ENCODE measurements at places on chromosomes 13 and 19.

GRCh38 chr13:98020271-98020670, 66.8 kb downstream of the IPO5 start:
- no peak for DNase-seq

DNA sequence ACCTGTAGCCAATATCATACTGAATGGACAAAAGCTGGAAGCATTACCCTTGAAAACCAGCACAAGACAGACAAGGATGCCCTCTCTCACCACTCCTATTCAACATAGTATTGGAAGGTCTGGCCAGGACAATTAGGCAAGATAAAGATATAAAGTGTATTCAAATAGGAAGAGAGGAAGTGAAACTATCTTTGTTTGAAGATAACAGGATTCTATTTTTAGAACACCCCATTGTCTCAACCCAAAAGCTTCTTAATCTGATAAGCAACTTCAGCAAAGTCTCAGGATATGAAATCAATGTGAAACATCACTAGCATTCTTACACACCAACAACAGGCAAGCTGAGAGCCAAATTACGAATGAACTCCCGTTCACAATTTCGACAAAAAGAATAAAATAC, 17.8 kb upstream of the CCNA1 start:
- DNase-seq, result no peak

GRCh38 chr19:37361994-37362393, 8.9 kb upstream of the ZNF527 start:
- DNase-seq, result no peak

DNA sequence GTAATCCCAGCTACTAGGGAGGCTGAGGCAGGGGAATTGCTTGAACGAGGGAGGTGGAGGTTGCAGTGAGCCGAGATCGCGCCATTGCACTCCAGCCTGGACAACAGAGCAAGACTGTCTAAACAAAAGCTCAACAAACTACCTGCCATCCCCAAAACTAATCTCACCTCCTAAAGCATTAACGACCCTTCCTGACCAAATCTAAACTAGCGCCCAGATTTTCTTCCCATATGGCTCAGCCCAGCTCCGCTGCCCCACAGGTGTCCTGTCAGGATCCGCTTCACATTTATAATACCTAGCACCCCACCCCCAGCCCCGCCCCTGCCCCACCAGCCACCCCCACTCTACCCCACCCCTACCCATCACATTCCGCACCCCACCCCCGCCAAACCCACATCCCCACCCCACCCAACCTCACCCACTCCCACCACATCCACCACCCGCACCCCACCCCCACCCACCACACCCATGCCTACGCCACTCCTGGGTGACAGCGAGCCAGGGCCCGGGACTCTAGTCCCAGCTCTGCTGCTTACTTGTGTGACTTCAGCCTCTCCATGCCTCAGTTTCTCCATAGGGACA, 599 bp downstream of the C19orf12 start:
- DNase-seq, result no peak

DNA sequence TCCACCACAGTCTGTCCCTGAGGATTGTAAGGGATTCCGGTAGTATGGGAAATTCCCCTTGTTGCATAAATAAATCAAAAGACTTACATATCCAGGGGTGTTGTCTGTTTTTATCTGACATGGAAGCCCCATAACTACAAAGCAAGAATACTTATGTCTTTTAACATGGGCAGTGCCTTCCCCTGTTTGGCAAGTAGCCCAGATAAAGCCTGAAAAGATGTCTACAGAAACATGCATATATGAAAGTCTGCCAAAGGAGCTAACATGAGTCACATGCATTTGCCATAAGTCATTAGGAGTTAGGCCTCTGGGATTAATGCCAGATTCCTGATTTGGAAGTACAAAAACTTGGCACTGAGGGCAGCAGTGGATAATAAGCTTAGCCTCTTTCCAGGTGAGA, 62.1 kb downstream of the ZNF737 start:
- no peak for DNase-seq

- peak; percentile 96 for DNase-seq
Observed at GRCh38 chr19:797528-798414, 519 bp downstream of the PTBP1 start.

GRCh38 chr13:30504081-30504480, 38.3 kb upstream of the HMGB1 start:
- DNase-seq, result no peak

DNA sequence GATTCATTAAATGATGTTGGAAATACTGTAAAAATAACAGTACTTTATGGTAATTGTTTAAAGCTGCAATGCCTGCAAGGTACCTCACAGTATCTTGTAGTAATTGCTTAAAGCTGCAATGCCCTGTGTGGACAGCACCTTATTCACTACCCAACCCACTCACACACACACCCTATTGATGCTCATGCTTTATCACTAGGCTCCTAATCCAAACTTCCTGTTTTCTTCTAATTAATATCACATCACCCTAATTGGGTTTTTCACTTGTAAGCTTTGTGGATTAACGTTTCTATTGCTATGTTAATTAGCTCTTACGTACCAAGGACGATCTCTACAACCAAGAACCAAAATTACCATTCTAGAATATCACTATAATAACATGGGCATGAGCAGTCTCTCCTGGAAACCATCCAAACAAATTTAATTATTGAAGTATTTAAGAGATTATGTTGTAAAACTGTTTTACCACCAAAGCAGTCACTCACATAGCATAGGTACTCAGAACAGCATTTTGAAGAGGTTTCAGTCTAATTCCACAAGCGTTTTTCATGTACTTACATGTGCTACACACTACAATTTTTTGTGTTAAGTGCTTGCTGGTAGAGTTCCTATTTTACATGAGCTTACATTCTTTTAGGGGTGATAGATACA, 303.8 kb downstream of the PCDH9 start:
- no peak for DNase-seq

GRCh38 chr13:105937451-105937850, 598.0 kb downstream of the EFNB2 start:
- DNase-seq, result no peak

GRCh38 chr13:21047591-21048282, 13.6 kb downstream of the LATS2 start:
- no peak for DNase-seq

- DNase-seq, result no peak
Observed at GRCh38 chr19:45250216-45250831, 747 bp upstream of the MARK4 start.

DNA sequence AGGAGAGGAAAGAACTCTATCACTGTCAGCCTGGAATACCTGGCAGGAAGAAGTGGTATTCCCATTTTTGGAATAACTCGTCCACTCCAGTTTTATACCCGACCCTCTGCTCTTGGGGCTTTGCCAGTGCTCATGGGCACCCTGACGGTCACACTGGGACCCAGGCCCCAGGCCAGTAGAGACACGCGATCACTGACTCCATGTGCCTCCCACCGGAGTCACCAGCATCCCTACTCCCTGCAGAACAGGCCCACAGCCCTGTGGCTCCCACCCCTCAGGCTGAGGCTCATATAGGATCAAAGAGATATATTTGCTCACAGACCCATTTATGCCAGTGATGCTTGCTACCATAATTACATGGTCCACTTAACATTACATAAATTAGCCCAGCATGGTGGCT, 3.5 kb downstream of the GRTP1 start:
- DNase-seq, result no peak

GRCh38 chr13:43205416-43205815, 182.0 kb downstream of the DNAJC15 start:
- no peak for DNase-seq

DNA sequence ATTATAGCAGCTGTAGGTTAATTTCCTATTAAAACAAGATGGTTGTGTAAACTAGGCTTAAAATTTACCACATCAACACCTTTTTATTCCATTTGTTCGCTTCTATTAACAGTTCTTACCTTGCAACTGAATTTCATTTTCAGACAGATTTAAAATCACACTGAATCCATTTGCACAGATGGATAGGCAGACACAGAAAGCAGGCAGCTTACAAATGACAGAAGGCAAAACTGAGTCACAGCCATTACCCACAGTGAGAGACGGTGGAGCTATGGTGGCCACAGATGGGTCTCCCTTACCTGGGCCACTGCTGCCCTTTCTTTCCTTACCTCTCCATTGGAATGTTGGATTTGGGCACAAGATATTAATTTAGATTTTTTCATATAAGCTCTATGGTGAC, 1567.8 kb upstream of the SLC10A2 start:
- no peak for DNase-seq
